Stimulated activated naive CD8-positive, alpha-beta T cell treated with anti-CD3 and anti-CD28 coated beads, Interleukin-15, amount 100 ng/mL, for 72 hours (primary cell): ENCODE measurements at places on chromosomes 11 and 22.

- DNase-seq: no peak
These were observed 59.0 kb downstream of the TMPRSS5 start for GRCh38 chr11:113647108-113647507.

DNA sequence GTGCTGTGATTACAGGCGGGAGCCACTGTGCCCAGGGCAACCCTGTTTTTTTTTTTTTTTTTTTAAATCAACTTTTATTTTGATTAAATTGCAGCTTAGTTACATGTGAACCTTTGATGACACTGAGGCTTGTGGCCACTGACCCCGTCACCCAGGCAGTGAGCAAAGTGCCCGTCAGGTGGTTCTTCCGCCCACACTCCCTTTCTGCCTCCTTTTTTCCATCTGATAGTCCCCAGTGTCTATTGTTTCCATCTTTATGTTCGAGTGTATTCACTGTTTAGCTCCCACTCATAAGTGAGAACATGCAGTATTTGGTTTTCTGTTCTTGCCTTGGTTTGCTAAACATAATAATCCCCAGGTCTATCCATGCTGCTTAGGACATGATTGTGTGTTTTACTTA is 110.9 kb upstream of the GRK3 start:
- no peak for DNase-seq

GRCh38 chr11:134513585-134514120 is 101.6 kb upstream of the B3GAT1 start:
- no peak for DNase-seq

DNA sequence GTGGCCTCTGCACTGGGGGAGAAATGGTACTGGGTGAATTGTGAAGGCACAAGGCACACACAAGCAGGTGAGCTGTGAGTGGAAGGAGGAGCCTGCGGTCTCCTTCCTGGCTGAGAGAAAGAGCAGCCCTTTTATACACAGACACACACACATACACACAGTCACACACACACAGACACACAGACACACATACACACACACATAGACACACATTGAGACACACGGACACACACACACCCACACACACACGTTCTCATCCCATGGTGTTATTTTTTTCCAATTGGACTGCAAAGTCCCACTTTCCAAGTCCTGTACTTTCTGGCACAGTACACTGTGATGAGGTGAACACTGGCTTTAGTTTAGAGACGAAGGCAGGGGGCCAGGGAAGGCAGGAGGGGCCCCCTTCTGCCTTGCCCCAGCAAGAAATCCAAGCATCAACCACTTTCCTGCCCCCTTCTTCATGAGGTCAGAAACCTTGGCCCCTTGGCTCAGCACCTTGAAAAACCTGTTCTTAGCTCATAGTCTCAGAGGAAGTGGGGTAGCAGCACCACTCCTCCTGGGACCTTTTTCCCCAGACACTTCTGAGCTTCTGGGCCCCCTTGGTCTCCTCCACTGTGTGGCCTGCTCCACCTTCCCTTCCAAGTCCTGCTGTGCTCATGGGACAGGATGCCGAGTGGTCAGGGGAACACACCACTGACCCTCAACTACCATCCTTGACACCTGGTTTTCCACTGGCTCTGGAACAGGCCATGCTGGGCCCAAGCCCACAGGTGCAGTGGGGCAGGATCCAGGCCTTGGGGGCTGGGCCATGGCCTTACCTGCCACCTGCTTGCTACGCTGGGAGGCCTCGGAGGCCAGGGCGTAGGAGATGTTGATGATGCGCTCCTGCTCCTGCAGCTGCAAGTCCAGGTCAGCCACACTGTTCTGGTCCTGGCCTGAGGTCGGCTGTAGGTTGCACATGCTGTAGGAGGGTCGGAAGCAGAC is 43.8 kb downstream of the C11orf58 start:
- DNase-seq: no peak

DNA sequence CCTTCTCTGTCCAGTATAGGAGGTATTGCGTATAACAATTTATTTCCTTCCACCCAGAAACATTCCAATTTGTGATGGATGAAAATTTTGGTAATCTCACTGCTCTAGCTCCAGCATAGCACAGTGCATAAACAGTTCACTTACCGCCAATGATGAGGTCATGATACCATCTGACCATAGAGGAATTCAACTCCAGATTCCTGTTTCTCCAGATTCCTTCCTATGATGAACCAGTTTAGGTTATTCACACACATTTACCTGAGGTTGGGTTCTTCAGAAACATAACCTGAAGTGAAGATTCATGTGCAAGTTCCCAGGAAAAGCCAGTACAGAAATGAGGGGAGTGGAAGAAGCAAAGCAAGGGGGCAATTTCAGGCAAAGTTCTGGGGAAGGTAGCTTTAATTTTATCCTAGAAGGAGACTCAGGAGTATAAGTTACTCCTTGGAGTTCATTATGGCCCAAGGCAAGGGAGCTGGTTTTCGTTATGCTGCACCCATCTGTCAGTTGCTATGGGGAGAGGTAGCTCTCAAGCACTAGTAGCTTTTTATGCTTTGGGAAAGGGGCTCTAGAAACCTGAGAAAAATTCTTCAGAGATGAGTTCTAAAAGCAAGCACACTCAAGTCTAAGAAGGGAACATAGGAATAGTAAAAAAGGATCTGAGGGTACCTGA is 121.6 kb downstream of the CASP12 start:
- DNase-seq: no peak

GRCh38 chr11:114276077-114276476 is 20.1 kb upstream of the NNMT start:
- DNase-seq: no peak

DNA sequence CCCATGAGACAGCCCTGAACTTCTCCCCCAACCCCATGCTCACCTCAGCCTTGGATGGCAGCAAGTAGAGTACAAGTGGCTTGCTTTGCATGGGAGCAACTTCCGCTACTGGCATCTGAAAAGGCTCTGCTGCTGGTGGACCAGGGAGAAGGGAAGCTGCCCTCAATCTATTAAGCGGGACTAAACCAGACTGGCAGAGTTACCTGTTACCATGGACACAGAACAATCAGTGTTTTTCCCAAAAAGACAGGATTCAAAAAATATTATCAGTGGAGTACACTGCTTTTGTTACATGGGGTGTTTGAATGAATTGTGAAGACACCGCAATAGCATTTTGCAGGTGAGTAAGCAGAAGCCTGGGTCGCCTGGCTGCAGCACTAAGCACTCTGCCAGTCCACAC is 631.4 kb upstream of the B3GAT1 start:
- DNase-seq: no peak

- DNase-seq: no peak
These were observed 112.1 kb upstream of the ANO1 start for GRCh38 chr11:69965821-69966582.

- DNase-seq: peak; percentile 41
These were observed 4.0 kb downstream of the STIM1 start for GRCh38 chr11:3859373-3859881.

GRCh38 chr11:81278991-81279390 is 1454.7 kb downstream of the FAM181B start:
- DNase-seq: no peak

- no peak for DNase-seq
These were observed 200.0 kb upstream of the SEZ6L start for GRCh38 chr22:25969286-25969685.

- no peak for DNase-seq
These were observed 29.8 kb upstream of the OR56B4 start for GRCh38 chr11:6077723-6078122.

DNA sequence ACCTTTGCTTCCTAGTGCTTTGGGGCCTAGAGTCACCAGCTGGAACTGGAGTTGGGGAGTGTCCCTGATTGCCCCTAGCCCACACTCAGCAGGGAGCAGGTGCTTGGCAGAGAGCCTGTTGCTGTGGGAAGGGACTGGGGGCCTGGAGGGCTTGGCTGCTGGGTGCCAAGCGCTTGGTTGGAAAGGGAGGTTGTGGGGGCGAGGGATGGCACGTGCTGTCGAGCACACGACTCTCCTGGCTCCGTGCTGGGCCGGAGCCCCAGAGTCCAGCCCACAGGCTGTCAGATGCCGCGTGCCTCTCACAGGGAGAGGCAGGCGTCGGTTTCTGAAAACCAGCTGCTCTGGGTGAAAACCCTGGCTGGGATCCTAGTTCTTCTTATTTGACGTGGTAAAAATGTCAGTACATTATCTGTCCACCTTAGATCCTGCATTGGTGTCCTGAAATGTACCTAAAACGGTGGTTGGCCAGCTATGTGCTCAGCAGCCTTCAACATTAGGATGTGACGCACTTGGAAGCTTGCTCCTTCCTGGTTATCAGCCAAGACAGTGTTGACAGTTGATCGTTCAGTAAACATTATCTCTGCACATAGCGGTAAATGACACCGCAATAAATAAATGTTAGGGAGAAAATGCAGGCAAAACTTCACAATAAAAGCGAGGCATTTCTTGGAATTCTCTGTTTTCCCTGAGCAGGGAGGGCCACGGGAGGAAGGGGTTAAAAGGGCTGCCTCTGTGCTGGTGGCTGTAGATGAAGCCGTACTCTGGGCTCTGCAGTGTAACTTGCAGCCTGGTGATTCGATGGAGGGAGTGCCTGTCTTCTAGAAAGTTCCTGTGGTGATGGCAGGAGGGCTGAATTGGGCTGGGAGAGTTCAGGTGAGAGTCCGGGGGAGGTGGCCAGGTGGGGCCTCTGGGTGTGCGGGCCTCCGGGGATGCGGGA is 29.2 kb downstream of the GRAMD4 start:
- DNase-seq: no peak

DNA sequence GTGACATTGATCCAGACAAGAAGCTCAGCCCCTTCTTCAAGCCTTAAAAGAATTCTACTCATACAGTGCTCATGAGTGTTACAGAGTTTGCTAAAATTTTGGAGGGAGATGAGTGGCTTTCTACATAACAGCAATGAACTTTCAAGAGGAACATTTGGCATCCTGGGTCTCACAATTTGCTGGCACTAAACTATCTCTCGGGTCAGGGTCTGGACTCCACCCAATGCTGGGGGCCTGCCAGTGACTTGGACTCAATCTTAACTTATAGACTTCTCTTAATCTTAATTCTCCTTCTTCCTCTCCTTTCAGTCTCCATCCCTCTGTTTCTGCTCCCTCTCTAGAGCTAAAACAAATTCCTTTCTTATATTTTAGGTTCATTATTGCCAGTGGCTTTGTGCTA is 317.9 kb downstream of the TMEM135 start:
- DNase-seq: no peak

DNA sequence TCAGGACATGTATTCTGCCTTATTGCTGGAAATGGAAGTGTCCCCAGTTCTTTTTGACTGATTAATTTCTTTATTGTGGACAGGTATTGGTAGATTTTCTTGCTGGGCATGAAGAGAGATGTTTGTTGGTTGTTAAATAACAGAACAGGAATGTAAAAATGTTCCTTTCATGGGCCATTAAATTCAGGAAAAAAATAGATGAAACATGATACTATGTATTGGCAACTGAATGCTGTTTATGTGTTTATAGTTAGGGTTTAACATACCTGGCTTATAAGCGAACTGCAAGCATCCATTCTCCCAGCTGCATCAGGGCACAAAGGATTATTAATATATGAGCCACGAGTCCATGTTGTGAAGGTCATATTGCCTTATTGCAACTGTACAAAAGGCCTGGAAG is 368.5 kb downstream of the NELL1 start:
- DNase-seq: no peak

GRCh38 chr11:6746086-6746618 is 25.6 kb downstream of the OR2AG2 start:
- DNase-seq: peak; percentile 43

GRCh38 chr22:37313376-37314314 is 31.3 kb downstream of the CYTH4 start:
- no peak for DNase-seq

DNA sequence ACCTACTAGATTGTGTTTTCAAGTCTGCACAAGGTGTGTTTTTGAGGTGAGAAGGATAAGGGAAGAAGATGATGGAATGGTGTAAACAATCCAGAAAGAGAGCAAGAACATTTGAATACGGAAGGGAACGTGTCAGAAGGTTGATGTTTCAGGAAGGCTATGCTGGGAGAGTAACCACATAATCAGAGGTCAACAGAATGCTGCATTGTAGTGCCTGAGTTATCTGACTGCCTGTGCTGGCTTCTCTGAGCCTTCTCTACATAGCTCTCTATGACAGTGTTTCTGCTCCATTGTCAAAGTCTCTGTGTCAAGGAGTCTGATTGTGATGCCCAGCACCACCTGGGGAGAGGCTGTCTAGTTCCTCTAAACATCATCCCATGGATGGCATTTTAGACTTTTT is 74.1 kb downstream of the CYB5R2 start:
- no peak for DNase-seq

- DNase-seq: no peak
These were observed 19.4 kb upstream of the VSTM5 start for GRCh38 chr11:93869830-93870229.

- DNase-seq: no peak
These were observed 61.2 kb upstream of the RCN1 start for GRCh38 chr11:32029721-32030120.

DNA sequence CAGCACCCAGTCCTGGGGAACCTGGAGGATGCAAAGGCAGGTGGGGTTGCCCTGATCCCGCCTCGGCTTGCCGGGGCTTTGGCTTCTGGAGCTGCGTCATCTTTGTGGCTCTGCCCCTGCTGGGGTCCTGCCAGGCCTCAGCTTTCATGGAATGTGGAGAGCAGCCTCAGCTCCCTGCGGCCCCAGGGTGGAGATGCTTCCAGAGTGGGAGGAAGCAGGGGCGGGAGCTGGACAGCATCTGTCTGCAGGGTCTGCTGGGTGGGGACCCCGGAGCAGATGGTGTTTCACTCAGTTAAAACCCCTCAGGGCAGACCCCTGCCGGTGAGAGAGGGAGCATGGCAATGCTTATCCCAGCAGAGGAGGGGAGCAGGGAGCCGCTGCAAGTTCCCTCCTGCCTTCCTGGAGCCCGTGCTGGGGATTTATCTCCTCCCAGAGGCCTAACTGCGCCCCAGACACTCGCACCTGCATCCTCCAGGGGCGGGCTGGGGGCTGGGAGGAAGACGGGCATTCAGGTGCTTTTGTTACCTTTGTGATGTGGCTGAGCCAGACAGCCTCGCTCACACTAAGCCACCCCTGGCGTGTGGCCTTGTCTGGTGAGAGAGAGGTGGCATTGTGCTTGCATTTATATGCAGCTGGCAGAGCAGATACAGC is 15.7 kb downstream of the GRIK4 start:
- no peak for DNase-seq

- no peak for DNase-seq
These were observed 22.2 kb upstream of the UBASH3B start for GRCh38 chr11:122633219-122633829.

DNA sequence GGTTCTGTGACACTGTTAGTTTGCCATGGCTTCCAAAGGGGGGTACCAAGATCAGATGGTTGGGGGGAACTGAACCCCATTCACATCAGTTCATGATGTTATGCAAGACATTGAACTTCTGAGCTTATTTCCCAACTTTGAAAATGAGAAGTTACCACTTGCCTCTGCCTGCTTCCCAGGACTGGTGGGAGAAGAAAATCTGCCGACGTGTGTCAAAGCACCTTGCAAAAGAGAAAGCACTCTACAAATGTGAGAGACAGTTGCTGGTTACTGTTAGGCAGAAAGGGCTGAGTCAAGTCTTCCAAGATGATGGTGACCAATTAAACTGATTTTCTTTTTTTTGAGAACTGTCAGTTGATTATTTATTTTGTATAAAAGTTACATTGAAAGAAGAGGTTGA is 45.6 kb downstream of the SMCO4 start:
- DNase-seq: no peak
